HS-5 (cell line): ENCODE measurements at places on chromosomes 7 and 10.

DNA sequence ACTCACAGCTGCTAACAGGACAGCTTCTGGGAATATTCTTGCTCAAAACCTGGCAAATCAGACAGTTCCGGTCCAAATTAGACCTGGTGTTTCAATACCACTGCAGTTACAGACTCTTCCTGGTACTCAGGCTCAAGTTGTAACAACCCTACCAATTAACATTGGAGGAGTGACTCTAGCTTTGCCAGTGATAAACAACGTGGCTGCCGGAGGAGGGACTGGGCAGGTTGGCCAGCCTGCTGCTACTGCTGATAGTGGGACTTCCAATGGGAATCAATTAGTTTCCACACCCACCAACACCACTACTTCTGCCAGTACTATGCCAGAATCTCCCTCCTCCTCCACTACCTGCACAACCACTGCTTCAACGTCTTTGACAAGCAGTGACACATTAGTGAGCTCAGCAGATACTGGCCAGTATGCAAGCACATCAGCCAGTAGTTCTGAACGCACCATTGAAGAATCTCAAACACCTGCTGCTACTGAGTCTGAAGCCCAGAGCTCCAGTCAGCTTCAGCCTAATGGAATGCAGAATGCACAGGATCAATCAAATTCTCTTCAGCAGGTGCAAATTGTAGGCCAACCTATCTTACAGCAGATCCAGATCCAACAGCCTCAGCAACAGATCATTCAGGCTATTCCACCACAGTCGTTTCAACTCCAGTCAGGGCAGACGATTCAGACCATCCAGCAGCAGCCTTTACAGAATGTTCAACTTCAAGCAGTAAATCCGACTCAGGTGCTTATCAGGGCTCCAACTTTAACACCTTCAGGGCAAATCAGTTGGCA lies 2.1 kb downstream of the SP4 start:
- DNase-seq: no peak

- no peak for DNase-seq
These were observed 5.1 kb upstream of the NAMPT start for GRCh38 chr7:106289848-106290247.

DNA sequence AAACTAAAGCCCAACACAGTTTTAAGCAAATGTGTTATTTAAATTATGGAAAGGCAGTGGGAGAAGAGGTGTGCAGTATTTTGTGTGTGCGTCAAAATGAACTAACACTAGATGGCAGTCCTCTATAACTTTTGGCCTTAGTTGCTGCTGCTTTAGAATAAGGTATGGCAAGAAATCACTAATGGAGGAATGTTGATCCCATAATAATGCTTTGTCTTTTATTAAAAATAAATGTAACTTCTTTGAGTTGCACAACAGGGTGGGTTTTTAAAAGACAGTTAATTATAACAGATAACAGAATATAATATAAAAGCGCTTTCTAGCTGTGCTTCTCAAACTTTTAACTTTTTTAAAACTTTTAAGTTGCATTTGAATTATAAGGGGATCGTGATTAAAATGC lies 56.4 kb downstream of the BBS9 start:
- DNase-seq: peak; percentile 53

GRCh38 chr10:505419-505818 lies 184.0 kb downstream of the DIP2C start:
- no peak for DNase-seq

DNA sequence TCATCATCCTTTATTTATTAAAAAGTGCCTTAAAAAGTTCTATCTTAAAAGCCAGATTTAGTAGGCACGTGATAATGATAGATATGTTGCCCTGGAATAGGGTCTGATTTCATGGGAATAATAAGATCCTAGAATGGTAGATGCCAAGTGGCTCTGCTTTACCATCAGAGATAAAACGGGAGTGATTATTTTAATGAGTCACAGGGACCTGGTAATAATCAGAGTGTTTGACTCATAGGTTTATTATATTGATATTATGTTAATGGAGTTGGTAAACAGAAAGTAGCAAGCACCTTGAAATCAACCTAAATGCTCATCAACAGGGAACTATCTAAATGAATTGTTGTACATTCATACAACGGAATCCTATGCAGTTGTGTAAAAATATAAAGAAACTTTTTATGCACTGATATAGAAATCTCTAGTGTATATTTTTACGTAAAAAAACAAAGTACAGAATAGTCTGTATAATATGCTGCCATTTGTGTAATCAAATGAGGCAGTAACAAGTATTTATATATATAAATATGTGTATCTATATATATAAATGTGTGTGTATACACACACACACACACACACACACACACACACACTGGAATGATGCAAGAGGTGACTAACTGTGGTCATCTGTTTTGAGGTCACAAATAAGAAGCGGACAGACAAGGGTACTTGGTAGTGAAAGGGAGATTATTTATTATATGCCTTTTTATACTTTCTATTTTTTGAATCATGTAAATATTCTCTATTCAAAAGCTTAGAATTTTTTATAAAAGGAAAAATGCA lies 78.6 kb upstream of the DYNC1I1 start:
- no peak for DNase-seq

GRCh38 chr7:35544028-35544742 lies 150.8 kb downstream of the HERPUD2 start:
- no peak for DNase-seq

DNA sequence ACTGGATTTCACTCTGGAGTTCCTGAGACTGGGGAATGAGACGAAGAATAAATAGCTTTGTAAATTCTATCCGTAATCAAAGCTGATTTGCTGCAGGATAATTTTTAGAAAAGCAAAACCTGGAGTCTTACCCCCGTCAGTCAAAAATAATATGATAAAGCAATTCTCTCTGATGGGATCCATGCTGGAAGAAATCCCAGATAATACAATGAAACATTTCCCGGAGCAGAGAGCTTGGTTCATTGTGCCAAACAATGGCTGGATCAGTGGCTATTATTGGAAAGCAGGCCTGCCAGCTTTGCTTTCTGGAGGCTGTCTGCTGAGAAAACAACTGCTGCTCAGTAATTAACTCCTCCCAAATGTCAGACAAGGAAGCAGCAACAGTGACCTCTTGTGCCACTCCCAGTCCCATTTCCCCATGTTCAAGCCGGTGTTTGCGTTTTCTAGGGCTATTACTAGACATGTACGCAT lies 609.4 kb upstream of the PCDH15 start:
- no peak for DNase-seq

DNA sequence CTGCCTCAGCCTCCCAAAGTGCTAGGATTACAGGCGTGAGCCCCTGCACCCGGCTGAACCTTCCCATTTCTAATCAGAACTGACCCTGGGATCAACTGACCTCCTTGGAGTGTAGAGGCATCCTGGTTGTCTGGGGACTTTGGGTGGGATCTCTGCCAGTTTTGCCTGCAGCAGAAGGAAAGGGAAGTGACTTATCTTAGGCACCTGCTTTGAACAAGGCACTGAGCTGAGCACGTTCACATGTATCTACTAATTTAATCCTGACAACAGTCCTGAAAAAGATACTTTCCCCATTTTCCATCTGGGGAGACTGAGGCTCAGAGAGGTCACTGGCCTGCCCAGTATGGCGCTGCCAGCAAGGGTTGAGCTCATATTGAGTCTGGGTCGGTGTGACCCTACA lies 153.4 kb downstream of the CUX1 start:
- DNase-seq: no peak

GRCh38 chr10:42753126-42753506 lies 29.5 kb upstream of the BMS1 start:
- peak; percentile 22 for DNase-seq

- peak; percentile 43 for DNase-seq
These were observed 153.2 kb upstream of the ADO start for GRCh38 chr10:62651341-62651740.

DNA sequence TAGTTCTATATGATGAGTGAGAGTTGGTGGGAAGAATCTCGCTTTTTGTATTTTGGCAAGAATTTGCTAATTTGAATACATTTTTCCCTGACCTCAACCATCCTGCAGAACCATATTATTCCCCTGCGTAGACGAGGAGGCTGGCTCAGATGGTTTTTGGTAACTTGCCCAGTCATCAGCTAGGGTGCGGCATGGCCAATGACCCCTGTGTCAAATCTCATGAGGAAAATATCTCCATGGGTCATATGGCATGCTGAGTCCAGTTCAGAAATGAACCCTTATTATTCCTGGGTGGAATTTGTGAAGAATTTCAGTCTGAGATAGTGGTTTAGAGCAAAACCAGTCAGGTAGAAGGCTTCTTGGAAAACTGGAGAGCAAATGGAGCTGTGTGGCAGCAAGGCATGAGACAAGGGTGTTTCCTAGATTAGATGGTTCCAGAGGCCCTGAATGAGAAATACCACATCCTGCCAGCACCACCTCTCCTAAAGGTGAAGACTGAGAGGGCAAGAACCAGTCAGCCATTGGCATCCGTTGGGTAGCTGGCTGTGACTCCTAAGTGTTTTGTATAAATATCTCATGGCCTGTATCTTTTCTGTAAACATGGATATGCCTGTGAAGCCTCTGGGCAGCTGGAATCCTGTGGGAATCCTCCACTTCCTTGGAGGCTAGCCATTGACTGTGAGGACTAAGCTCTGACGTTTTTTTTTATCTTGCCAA lies 5.8 kb upstream of the UPP1 start:
- no peak for DNase-seq

GRCh38 chr10:43746906-43747305 lies 98.2 kb upstream of the ZNF32 start:
- no peak for DNase-seq

DNA sequence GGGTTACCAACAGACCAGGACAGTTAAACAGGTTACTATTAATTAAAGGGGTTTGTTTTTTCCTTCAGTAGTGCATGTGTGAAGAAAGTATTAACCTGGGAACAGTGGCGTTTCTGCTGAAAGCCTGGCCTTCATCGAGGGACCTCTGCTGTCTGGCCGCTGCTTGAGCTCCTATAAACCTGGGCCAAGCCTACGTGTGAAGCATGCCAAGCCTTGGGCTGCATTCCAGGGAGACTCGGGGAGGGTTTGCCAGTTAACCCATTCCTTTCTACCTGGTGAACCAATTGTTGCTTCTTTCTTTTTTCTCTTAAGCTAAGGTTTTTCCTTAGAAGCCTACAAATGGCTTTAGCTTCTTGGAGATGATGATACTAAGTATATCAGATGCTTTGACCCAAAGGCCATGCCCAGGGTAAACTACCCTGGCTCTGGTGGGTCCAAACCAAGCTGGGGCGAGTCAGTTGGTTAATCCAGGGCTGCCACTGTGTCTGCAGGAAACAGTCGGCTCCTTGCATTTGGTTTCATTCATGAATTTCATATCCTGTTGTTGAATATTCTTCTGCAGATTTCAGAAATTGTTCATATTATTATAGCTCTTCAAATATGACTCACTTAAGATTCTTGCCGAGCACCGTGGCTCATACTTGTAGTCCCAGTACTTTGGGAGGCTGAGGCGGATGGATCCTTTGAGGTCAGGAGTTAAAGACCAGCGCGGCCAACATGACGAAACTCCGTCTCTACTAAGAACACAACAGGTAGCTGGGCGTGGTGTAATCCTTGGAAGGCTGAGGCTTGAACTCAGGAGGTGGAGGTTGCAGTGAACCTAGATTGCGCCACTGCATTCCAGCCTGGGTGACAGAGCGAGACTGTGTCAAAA lies 23.8 kb downstream of the PFKP start:
- no peak for DNase-seq

DNA sequence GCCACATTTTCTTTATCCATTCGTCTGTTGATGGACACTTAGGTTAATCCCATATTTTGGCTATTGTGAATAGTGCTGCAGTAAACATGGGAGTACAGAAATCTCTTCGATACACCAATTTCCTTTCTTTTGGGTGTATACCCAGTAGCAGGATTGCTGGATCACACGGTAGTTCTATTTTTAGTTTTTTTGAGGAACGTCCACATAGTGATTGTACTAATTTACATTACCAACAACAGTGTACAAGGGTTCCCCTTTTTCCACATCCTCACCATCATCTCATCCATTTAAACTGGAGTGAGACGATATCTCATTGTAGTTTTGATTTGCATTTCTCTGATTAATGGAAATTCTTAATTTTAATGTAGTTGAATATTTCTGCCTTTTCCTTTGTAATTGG lies 19.3 kb downstream of the VKORC1L1 start:
- no peak for DNase-seq

- DNase-seq: no peak
These were observed 64.6 kb downstream of the PRTFDC1 start for GRCh38 chr10:24887855-24888231.

DNA sequence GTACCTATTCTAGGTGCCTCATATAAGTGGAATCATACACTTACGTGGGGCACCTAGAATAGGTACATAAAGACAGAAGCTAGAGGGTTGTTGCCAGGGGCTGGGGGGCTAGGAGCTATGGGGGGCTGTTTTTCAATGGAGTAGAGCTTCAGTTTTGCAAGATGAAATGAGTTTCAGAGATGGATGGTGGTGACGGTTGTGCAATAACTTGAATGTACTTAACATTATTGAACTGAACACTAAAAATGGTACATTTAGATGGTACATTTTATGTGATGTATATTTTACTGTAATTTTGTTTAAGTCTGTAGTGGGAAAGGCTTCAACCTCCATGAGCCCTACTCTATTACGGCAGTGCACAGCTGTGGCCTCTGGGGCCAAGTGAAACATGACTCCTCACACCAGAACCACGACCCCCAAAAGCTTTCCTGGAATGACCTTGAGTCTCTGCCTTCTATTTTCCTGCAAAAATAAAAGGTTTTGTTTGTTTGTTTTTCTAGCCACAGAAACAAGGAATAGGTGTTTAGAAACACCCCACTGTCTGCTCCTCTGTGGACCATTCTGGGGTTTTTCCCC lies 147.3 kb upstream of the PLXNA4 start:
- no peak for DNase-seq

GRCh38 chr10:35089611-35090161 lies 455 bp downstream of the CUL2 start:
- DNase-seq: no peak

GRCh38 chr10:79938728-79939406 lies 10.0 kb downstream of the SFTPD start:
- DNase-seq: no peak

GRCh38 chr7:140003913-140004382 lies 58.8 kb downstream of the PARP12 start:
- DNase-seq: no peak

GRCh38 chr7:5383314-5384098 lies 40.1 kb downstream of the TNRC18 start:
- no peak for DNase-seq

DNA sequence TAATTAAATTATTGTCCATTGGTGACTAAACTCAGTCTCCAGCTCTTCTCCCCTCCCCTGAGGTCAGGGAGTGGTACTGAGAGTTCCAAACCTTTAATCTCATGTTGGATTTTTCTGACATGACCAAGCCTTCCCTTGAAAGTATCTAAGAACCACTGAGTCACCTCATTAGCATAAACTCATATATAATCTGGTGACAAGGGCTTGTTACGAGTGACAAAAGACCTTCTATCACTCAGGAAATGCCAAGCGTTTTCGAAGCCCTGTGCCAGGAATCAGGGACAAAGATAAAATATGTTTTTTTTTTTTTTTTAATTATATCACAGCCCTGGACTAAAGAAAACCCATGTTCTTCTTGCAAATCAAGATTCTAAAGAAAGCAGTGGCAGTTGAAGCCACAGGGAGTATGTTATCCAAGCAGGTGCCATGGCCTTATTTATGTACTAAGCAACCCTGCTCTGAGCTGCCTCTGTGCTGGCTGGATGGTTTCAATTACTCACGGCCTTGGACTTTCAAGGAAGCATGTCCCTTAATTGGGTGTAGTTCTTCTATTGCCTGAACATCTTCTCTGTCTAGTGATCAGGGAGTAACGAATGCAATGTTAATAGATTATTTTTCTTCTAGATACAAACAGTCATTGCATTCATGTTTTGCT lies 169.0 kb upstream of the PRKCQ start:
- DNase-seq: peak; percentile 49

- DNase-seq: peak; percentile 46
These were observed 2.4 kb upstream of the UBE3C start for GRCh38 chr7:157136372-157136771.
